Epithelial cell of esophagus (primary cell): ENCODE measurements at places on chromosomes 5 and 9.
A peak's percentile ranks its signal among the peaks of the same experiment; 100 is the strongest.

DNA sequence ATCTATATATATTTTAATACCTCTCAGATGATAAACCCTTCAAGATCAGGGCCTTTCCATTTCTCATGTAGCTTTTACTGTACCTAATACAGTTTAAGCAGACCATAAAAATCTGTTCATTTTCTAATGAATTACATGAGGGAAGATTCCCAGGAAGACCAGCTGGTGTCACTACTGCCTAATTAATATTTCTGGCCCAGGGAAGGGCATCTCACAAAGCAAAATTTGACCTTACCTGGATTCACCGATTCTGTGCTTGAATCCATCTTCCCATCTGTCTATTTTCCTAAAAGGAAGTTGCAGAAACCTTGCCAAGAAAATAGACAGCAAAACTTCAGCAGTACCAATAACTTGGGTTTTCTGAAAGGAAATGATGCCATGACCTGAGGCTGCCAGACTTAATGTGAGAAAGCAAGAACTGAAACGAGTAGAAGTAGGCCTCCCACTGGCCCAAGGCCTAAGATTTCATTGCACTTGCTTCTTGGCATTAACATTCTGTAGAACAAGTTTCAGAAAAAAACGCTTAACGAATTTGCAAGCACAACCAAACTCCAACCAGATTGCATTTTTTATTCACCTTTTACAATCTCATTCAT lies 83.0 kb upstream of the GLIS3 start:
- DNase-seq: peak; percentile 54

GRCh38 chr9:121987314-121987713 lies 105.8 kb downstream of the TTLL11 start:
- DNase-seq: no peak

GRCh38 chr5:14660833-14661232 lies 3.7 kb upstream of the OTULIN start:
- peak; percentile 37 for DNase-seq

GRCh38 chr5:20572614-20573013 lies 584.6 kb upstream of the CDH18 start:
- peak; percentile 79 for DNase-seq

DNA sequence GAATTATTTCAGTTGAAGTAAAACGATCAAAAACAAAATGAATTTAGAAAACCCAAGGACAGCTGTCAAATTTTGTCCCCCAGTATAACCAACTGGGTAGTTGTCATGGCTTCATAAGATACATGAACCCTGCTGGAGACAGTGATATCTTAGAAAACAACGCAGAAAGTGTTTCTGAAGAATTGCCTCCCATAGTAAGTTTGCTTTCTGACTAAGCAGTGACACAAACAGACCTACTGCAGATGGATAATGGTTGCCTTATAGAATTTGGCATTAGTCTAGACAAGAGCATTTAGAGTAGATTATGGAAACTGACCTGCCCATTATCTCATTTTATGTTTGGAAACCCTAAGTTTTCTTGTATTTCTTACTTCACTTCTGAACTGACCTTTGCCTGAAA lies 187.7 kb upstream of the KCNN2 start:
- no peak for DNase-seq
